ENCODE measurements at places on chromosomes 12 and 14.

DNA sequence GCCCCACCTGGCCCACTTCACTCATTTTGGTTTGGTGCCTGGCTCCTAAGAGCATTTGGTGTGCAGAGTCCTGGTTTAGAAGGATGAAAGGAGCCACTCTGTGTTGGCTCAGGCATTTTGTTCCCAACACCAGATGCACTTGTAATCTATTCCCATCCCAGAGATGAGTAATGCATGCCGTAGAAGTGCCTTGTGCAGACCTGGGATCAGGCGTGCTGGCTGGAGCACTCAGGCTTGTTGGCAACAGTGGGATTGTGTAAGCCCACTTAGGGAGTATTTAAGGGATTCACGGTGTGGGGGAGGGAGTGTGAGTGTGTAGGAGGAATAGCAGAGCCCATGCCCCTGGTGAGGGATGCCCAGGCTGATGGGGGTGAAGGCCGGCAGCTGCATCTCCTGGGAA, 501.5 kb upstream of the TBX3 start:
- DNase-seq: no peak

- no peak for DNase-seq
Observed at GRCh38 chr14:60339571-60339970, 90.5 kb downstream of the PPM1A start.

- no peak for DNase-seq
Observed at GRCh38 chr12:92237262-92237661, 91.6 kb upstream of the BTG1 start.

DNA sequence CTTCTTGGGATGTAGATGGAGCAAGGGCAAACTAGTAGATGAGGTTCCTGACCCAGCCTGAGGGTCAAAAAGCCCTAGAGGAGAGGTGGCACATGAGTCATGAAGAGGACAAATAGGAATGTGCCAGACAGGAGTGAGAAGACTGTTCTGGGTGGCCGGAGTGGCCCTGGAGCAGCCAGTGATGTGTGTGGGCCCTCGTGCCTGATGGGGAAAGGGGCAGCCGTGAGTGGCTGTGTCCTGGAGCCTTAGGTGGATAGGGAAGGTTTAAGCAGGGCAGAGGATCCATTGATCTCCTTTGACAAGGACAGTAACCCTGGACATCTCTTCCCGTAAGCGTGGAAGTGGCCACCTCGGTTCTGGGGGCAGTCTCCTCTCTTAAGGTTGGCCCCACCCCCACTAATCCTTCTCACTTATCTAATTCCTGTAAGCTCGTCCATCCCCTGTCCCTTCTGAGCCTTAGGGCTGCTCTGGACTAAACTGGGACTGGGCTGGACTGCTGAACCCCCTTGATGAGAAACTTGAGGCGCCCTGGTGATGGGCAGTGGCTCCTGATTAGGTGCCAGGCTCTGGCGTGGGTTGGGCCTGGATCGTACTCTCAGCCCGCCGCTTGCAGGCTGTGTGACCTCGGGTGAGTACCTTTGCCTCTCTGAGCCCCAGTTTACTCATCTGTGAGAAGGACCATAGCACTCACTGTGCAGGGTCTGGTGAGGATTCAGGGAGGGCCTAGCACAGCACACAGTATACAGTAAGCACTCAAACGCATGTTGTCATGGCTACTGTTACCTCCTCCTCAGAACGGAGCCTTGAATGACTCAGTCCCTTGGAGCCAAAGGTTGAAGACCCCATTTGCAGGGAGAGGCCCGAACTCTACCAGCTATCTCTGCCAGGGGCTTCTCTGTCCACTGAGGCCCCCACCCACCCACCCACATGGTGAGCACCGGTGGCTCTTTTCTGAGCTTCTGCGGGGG, 4.0 kb downstream of the FAM222A start:
- no peak for DNase-seq

DNA sequence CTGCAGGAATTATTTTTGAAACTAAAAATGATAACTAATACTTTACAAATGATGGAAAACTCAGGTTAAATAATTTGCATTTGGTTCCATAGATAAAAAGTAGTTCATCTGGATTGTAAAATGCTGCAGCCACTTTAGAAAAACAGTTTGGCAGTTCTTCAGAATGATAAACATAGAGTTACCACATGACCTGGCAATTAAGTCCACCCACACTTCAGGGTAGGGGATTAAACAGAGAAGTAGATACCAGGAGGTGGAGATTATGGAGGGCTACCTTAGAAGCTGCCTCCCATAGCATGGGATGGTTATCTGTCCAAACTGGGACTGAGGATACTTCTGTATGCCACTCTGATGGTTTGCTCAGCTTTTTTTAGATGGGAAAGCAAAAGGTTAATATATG, 22.2 kb downstream of the ARF6 start:
- DNase-seq: no peak

DNA sequence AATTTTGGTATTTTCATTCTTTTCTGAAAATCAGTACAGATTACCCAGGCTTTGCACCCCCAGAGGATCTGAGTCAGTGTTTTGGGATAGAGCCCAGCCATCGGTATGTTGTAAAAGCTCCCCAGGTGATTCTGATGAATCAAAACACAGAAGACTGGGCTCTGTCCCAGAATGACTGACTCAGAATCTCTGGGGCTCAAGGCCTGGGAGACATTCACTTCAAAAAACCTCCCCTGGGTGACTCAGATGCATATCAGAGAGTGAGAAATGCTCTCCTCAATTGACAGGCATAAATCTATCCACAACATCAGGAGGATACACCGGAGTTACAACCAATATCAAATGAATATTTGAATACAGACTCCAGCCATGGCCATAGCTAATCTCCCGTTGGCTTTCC, 32.6 kb downstream of the SLC35F4 start:
- DNase-seq: no peak

- DNase-seq: no peak
Observed at GRCh38 chr12:124286414-124286813, 8.5 kb upstream of the RFLNA start.

DNA sequence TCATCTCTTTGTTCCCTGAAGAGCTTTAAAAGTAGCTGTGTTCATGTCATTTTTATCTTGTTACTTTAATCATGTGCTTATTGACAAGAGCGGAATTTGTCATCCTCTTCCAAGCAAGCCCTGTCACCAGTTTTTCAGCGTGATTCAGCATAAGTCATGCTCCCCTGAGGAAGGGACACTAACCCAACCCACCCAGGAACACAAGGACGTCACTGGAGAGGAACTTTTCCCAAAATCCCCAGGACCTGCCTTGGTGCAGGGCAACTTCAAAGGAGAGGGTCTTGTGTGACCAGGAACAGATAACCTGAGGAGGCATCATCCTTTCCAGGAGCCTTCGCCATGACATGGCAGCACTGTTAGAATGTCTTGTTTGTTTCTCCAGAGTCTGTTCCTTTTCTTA, 107.1 kb upstream of the DIO3 start:
- no peak for DNase-seq

- no peak for DNase-seq
Observed at GRCh38 chr14:75440733-75441477, 13.1 kb downstream of the JDP2 start.

DNA sequence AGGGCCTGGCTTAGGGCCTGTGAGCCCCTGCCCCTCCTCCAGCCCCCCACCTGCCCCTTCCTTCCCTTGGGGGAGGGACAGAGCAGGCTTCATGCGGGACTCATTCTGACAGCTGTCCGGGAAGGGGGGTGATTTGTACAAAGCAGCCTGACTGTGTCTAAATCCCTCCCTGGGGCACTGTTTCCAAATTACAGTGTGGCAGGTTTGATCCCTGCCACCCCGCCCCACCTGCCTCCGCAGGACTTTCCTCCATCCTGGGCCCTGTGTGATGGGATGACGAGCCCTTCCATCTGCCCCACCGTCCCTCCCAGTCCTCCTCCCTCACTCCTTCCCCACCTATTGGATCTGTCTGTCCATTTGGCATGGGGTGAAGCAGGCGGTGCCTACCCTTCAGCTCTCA, 363.9 kb downstream of the BCL11B start:
- DNase-seq: no peak

All from suppressor macrophage (primary cell).